Uterus (tissue), 4 donors: ENCODE measurements at places on chromosomes 2 and 18.
A peak's percentile ranks its signal among the peaks of the same experiment; 100 is the strongest.

DNA sequence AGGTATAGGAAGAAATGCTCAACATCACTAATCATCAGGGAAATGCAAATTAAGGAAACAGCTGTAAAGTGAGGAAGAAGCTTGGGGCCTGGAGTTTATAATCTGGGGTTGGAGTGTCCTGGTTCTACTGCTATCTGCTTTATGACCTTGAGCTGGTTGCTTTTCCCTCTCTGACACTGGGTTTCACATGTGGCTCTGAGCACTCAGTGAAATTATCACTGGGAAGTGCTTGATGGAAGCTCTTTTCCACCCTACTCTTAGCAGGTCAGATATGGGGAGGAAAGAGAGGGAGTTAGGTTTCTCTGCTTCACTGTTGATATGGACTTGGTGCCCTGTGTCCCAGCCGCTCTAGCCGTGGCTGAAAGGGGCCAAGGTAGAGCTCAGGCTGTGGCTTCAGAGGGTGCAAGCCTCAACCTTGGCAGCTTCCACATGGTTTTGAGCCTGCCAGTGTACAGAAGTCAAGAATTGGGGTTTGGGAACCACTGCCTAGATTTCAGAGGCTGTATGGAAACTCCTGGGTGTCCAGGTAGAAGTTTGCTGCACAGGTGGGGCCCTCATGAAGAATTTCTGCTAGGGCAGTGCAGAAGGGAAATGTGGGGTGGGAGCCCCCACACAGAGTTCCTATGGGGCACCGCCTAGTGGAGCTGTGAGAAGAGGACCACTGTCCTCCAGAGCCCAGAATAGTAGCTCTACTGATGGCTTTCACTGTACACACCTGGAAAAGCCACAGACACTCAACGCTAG lies 52.3 kb downstream of the INPP4A start:
- DNase-seq, result no peak

DNA sequence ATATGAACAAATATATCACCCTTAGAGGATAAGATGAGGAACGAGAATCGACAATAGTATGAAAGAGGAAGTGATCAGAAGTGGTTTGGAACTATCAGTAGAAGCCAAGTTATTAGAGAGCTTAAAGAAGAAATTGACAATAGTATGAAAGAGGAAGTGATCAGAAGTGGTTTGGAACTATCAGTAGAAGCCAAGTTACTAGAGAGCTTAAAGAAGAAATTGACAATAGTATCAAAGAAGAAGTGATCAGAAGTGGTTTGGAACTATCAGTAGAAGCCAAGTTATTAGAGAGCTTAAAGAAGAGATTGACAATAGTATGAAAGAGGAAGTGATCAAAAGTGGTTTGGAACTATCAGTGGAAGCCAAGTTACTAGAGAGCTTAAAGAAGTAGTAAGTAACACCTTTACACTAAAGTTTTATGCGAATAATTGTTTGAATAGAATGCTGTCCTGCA lies 175.5 kb downstream of the ZNF407 start:
- DNase-seq, result no peak

DNA sequence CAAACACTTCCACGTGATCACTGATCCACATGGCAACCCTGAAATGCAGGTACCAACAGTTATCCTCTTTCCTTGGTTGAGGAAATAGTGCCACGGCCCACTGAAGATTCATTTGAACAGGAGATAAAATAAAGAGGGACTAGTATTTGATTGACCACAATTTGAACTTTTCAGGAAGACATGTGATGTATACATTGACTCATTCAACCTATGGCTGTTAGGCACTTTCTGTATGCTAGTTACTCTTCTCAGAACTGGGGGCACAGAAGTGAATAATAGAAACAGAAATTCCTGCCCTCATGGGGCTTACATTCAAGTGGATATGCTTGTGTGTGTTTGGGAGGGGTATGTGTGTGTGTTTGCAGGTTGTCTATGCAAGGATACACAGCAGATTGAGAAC lies 199.6 kb downstream of the PRKCE start:
- DNase-seq, result no peak

DNA sequence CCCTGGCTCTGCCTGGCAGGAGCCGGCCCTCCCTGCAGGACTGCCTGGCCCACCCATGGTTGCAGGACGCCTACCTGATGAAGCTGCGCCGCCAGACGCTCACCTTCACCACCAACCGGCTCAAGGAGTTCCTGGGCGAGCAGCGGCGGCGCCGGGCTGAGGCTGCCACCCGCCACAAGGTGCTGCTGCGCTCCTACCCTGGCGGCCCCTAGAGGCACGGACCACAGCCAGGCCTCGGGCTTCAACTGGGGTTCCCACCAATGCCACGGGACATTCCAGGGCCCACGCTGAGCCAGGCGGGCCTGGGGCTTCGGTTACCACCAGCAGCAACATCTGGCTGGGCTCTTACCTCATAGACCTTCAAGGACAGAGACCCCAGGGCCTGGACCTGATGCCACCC lies 6.1 kb upstream of the GMPPA start:
- DNase-seq, result no peak

GRCh38 chr2:34875091-34875745 lies 1276.1 kb upstream of the FAM98A start:
- DNase-seq, result no peak

GRCh38 chr2:209619782-209620181 lies 151.8 kb upstream of the UNC80 start:
- no peak for DNase-seq

DNA sequence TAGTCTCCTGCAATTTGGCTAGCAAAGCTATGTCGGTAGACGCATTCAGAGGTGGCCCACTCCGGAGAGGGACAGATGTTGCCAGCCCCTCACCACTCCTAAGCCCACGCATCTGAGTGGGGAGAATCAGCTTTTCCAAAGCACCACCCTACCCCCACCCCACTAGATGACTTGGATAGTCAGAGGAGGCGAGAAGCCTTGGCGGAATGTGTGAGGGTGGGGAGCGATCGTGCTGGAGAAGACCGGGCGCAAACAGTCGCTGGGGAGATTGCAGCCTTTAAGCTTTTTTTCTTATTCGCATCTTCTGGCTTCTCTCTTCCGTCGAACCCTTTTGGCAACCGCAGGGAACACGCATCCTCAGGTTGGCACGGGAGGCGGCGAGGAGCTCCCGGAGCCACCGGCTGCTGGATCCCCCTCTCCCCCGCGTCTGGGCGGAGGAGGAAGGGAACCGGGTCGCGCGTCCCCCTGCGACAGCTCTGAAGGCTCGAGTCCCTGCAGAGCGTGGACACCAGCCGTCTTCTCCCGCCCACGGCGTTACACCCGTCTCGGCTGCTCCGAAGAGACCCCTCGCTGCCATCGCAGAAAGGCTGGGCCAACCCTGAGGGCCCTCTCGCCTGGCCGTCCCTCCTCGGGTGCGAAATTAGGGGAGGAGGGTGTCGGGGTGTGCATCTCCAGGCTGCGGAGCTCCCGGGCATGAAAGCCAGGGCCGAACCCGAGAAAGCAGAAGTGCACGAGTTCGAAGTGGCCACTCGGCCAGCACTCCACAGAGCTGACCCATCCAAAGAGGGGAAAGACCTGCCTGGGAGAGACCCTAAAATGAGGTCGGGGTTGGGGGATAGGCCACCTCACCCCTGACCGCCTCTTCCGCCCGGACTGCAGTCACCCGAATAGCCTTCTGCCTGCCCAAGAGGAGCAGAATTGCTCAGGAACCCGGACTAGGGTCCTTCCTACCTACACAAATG lies 12.2 kb downstream of the EVX2 start:
- no peak for DNase-seq

- no peak for DNase-seq
These were observed 207.9 kb upstream of the ACVR2A start for GRCh38 chr2:147636886-147637285.

GRCh38 chr2:200189964-200190363 lies 116.5 kb upstream of the SPATS2L start:
- DNase-seq, result no peak

DNA sequence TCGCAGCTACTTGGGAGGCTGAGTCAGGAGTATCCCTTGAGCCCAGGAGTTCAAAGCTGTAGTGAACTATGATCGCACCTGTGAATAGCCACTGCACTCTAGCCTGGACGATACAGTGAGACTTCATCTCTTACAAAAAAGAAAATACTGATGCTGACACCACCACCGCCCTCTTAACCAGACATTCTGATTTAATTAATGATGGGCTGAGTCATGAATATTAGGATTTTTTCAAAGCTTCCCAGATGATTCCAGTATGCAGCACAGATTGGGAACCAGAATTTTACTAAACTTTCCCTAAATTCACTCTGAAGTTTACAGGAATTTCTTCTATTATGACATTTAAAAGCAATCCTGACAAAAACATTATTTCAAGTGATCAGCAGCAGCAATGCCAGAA lies 130.1 kb downstream of the ERBB4 start:
- DNase-seq, result no peak

DNA sequence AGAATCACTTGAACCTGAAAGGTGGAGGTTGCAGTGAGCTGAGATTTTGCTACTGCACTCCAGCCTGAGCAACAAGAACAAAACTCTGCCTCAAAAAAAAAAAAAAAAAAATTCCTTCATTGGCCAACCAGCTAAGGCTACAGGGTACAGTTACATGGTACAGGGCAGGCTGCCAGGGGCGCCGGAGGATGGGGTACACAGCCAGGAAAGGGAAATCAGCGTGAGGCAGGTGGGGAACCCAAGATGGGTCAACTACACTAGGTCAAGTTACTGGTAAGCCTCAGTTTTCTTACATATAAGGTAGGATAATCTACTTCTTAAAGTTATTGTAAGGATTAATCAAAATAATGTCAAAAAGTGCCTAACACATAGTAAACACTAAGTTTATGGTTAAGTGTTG lies 142.6 kb upstream of the MSH6 start:
- no peak for DNase-seq

DNA sequence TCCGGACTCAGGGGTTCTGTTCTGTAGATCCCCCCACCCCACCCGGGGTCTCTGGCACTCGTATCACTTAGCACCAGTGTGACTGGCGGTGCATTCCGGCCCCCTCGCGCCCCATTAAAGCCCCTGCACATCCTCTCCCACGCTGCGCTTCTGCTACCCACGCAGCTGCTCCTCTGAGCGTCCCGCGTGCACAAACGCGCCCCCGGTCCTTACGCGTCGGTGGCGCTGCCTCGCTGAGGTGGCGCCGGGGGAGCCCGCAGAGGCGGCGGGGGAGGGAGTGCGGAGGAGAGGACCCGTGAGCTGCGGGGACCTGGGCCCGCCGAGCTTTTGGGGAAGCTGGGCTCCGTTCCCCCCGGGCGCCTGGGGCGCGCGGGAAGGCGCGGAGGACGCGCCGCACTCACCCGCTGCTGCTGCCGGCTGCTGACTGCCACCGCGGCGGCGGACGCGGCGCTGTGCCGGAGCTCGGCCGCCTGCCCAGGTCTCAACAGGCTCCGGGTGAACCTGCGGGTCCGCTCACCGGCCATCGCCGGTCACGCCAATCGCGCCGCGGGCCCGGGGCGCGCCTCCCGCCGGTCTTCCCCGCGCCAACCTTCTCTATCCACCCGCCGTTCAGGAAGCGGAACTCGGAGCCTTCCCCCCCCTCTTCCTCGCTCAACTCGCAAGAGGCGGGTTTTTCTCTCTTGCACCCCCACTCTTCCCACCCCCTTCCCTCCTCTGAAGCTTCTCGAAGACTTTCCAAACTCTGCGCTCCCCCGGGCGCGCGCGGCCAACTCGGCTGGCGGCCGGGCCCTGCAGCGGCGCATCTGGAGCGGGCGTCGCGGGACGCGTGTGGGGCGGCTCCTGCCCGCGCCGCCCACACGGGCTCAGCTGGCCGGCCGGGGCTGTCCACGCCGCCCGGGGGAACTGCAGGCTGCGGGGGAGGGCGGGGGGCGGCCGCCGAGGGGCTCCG lies at the start of gene DOCK10:
DOCK10 (minus strand) TSS at position 618 of the 949 bp plus-strand sequence; CDS start at position 524, 94 bp downstream.
- DNase-seq, result peak; percentile 15
